ENCODE measurements at places on chromosomes 12 and 14.

GRCh38 chr12:80625901-80626300, 81.5 kb upstream of the MYF6 start:
- no peak for DNase-seq

DNA sequence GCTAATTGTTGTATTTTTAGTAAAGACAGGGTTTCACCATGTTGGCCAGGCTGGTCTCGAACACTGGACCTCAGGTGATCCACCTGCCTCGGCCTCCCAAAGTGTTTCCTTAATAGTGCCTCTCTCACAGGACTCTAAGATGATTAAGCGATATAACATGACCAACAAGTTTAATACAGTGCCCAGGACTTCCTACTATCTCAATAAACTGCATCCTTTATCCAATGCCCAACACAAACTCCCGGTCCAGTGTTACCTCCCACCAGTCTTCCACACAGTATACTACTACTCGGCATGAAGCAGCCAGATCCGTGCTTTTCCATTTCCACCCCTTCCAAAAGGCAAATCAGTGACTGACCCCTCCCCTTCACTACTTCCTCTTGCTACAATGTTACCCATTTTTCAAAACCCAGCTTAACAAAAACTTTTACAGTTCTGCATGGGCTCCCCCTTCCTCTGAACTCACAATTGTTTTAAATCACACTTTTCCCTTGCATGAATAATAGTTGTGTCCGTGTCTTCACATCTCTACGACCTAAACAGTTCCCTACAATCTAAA, 900 bp downstream of the NOP2 start:
- DNase-seq, result no peak

- no peak for DNase-seq
Observed at GRCh38 chr14:71583705-71584104, 348.5 kb upstream of the RGS6 start.

GRCh38 chr12:121294151-121294889, 2.2 kb downstream of the CAMKK2 start:
- DNase-seq, result no peak

DNA sequence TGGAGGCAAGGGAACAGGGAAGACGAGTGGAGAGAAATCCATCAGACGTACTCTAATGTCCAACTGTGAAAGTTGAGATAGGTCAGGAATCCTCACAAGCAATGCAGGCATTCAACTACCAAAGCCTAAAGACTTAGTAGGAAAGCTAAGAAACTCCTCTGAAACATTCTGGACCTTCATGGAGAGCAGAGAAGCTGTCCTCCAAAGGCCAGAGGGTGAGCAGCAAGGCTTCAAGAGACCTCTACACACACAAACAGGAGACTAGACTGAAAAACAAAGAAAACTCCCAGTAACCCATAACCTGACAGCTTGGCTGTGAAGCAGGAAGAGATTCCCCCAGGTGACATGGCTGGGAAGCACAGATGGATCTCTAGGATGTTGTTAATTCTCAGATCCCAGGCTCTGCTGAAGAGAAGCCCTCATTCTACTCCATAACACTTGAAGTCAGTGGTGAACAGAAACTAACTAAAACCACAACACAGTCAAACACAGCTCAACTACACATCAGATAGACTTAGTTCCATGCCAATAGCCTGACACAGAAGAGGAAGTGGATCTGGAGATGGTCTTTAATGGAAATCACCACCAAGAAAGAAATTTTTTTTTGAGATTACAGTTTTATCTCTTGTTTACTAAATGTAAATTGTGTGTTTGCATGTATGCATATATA, 23.2 kb upstream of the LYZ start:
- no peak for DNase-seq

All from AG04450 (cell line).